ENCODE measurements at places on chromosomes 4 and X.
A peak's percentile ranks its signal among the peaks of the same experiment; 100 is the strongest.

DNA sequence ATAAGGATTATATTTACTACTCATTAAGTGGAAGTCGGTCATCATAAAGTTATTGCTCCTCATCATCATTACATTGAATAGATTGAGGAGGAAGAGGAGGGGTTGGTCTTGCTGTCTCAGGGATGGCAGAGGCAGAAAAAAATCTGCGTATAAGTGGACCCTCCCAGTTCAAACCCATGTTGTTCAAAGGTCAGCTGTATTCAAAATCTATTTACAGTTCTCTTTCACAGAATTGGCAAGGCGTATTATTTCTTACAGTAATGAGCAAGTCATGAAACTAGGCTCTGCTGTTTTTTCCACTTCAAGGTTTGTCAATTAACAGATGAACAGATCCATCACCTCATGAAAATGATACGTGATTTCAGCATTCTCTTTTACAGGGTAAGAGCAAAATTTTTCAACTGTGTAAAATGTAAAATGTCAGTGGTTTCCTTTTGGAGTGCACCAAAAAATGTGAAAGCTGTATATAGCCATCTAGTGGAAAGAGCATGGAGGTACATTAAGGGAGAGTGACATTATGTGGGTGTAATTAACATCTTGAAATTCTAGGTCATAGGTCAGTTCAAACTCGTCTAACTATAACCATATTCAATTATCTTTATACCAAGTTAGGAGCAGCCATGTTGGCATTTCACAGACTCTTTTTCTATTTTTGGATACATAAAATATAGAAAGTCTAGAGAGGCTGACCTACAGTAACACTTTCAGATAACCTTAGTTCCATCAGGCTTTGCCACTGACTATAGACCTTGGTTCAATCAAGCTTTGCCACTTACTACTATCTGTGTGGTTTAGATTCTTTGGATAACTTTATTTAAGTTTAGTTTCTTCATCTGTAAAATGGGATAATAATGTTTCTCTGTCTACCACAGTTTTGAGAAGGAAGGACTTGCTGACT is 30.1 kb downstream of the NEIL3 start:
- peak; percentile 79 for DNase-seq

- DNase-seq = no peak
Measured at GRCh38 chr4:158443731-158444130, 78.0 kb upstream of the RXFP1 start.

DNA sequence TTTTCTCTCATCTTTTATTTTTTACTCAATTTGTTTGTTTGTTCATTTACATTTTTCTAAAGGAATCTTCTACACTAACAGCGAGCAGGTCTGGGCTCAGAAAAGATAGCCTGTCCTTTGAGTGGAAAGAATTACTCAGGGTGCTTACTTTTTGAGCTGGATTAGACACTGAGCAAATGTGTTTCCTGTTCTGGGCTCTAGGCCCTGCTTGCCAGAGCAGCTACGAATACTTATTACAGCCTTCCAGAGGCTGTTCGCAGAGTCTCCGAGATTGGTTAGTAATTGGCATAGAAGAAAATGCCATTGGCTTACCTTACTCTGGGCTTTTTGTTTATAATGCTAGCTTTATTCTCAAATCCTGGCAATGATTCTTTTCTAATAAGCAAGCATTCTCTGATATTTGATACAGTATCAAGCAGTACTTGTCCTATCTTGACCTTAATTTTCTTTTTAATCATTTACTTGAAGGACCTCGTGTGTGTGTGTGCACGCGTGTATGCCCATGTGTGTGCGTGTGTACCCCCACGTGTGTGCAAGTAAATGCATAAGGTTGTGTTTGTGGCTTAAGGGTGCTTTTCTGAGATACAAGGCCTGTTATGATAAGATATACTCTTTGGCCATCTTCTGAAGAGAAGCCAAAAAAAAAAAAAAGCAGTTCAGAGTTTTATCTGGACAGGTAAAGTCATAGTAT is 76.2 kb upstream of the GRXCR1 start:
- no peak for DNase-seq

DNA sequence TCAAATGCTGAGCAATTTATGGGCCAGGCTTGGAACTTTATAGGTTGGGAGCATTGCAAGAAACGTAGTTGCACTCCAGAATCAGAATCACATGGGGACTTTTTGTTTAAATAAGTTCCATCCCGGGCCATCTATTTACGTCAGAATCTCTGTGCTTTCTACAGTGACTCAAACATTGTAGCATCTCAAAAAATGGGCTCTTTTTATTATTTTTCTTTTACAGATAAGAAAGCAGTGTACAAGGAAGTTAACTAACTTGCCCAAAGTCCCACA is 10.2 kb downstream of the CC2D2A start:
- DNase-seq = no peak

GRCh38 chrX:129760155-129760554 is 19.6 kb upstream of the SASH3 start:
- no peak for DNase-seq

DNA sequence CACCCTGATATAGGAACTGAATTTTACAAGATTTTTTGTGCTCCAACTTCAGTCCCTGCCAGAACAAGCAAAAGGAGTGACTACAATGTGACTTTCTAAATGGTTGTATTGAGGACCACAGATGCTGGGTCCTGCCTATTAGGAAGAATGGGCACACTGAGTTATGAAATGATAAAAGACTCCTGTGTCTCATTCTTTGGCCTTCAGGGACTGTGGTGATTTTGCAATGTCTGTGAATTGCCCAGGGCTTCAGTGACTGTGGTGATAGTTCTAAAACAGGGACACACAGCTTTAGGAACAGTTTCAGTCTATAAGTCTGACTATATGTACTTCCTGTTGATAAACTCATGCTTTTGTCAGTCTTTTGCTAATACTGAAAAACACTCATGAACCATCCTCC is 210.2 kb downstream of the DMD start:
- no peak for DNase-seq

DNA sequence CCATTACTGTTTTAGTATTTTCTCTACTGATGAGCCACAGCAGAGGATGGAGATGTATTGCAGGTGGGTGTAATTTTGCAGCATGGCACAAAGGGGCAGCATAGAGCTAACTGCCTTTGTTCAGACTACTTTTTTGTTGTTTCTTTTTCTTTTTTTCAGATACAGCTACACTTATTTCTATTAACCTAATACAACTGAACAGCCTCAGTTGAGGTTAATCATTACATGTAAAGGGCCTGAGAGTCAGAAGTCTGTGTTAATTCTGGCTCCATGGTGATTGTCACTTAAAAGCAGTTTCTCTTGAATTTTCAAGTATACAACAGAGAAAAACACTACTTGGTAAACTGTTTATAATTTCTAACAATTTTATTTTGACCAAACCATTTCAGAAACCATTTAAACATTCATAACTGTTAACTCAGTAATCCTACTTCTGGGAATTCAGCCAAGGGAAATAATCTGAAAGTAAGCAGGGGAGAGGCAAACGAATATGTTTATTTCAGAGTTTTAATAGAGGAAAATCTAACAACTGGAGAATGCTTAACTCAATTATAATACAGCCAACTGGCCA is 13.9 kb upstream of the PPEF2 start:
- DNase-seq = peak; percentile 7

- no peak for DNase-seq
Measured at GRCh38 chrX:154490021-154490413, 412 bp downstream of the SLC10A3 start.

GRCh38 chrX:24876530-24877287 is 139.1 kb downstream of the ARX start:
- no peak for DNase-seq

DNA sequence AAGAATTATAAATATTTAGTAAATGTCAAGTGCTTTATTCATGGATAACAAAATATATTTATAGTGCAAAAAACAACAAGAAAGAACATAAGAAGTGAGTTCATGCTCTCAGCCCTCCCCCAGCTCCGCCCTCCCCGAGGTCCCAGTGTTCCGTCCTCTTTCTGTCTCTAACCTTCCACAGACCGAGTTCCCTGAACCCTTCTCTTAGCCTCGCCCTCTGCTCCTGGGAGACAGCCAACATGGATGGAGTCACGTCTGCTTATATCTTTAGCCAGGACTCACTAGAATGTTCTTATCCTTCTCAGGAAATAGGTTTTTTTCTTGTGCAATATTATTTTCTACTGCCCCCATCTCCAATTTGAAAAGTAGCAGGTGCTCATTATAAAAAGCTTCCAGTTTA is 40.1 kb upstream of the HELT start:
- DNase-seq = no peak

DNA sequence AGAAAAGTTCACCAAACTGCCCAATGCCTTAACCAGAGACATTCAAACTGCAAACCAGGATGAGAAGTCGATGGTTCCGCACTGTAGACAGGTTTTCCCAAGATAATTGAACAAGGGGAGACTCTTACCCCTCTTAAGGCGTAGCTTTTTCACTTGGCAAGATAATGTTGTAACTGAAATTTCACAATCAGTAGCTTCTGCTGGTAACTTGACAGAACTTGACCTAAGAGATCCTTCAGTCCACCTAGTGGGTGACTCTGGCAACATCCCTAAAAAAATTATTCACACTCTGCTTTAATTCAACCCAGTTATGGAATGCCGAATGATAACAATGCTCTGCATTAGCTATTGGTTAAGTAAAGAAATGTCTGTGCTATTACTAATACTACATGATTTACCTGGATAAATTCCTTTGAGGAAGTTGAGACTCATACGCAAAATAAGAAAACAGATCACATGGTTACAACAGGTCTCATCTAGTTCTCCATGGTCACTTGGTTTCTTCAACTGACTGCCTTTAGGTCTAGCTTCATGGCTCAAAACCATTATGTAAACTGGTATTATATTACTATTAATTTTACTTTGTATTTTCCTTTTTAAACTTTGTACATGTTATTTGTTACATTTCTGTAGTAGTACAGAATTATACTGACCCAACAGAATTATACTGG is 9.1 kb downstream of the ELF2 start:
- DNase-seq = peak; percentile 16

- DNase-seq = no peak
Measured at GRCh38 chr4:10949039-10949733, 264.6 kb upstream of the CLNK start.

GRCh38 chrX:19829814-19830213 is 57.6 kb downstream of the SH3KBP1 start:
- DNase-seq = no peak

- no peak for DNase-seq
Measured at GRCh38 chr4:3750334-3750733, 15.9 kb upstream of the ADRA2C start.

DNA sequence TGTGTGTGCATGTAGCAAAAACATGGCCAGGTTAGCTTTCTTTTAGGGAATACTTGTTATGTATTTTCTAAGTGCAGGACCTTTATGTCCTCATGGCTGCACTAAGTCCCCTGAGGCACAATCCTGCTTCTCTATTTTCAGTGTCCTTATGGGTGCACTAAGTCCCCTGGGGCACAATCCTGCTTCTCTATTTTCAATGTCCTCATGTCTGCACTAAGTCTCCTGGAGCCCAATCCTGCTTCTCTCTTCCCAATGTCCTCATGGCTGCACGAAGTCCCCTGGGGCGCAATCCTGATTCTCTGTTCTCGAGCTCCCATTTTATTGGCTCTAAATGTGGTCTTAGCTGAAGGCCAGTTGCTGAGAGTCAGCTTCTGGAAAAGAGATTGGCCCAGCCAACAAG is 49.7 kb upstream of the GPRIN3 start:
- no peak for DNase-seq

DNA sequence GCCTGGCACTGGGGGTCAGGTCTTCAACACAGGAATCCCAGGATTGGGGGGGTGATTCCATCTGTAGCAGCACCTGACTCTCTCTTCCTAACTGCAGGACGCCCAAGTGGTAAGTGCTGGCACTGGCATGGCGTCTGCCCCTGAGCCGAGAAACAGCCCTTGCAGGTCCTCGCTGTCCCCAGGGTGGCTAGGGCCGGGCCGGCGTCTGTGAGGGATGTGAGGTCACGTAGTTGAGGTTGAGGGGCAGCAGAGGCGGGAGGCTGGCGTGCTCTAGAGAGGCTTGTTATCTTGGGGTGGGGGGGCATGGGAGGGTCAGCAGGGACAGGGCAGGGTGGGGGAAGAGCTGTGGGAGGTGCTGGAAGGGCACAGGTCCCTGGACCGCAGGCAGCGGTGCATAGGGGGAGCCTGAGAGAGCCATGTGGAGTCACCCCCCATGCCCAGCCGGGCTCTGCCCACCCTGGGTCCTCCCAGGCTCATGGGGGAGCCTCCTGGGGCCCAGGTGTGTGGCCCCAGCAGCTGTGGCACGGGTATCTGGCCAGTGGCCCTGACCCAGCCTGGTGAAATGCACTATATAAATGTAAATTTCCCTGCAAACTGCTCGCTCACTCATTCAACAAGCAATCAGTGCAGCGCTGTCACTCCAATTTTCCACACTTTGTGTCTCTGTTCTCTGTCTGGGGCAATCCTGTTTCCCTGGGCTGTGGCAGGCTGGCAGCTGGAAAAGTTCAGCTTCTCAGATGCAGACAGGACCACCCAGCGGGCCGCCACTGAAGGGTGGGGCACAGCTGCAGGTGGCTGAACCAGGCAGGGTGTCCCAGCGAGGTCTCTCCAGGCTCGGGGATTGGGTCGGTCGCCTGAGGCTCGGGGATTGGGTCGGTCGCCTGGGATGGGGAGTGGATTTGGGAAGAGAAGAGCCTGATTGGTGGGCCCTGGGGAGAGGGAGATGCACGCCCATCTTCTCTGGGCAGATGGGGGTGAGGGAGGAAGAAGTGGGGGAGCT is 102.2 kb upstream of the NKX1-1 start:
- DNase-seq = no peak

- DNase-seq = no peak
Measured at GRCh38 chr4:185925910-185926360, 113.9 kb upstream of the SORBS2 start.

DNA sequence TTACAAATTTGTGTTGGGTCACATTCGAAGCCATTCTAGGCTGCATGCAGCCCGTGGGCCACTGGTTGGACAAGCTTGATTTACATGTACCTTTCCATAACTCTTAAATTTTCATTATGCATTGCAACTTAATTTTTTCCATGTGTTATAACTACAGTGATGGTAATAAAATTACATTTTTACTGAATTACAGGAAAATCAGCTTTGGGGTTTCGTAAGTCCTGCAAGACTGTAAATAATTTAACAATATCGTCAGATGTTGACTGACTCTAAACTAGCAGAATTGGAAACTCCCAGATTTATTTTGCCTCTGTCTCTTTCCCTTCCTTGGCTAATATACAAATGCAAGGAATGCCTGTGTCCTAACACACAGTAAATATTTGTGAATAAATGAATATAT is 88.0 kb upstream of the RAPGEF2 start:
- no peak for DNase-seq

DNA sequence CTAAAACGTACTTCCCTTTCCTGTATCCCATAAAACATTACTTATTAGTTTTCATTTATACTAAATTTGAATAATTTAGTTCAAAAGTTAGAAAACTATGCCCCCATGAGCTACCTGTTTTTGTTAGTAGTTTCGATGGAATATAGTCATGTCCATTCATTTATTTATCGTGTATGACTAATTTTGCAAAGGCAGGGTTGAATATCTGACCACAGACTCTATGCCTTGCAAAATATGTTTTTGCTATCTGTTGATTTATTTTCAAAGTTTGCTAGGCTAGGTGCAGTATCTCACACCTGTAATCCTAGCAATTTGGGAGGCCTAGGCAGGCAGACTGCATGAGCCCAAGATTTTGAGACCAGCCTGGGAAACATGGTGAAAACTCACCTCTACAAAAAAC is 78.4 kb downstream of the PDS5A start:
- DNase-seq = no peak

Data from T-helper 2 cell (primary cell).